BJ (cell line): ENCODE measurements at places on chromosomes 13 and 19. TPM values are rescaled to one million over a fixed set of nuclear protein-coding genes. Genes with fewer than 3 reads are reported as not detected.
A peak's percentile ranks its signal among the peaks of the same experiment; 100 is the strongest.

THAP8 gene
- 8.2 and 11.0 TPM in 2 replicates for polyA plus RNA-seq

OR7C1 gene
- polyA plus RNA-seq: not detected in 2 replicates

DNA sequence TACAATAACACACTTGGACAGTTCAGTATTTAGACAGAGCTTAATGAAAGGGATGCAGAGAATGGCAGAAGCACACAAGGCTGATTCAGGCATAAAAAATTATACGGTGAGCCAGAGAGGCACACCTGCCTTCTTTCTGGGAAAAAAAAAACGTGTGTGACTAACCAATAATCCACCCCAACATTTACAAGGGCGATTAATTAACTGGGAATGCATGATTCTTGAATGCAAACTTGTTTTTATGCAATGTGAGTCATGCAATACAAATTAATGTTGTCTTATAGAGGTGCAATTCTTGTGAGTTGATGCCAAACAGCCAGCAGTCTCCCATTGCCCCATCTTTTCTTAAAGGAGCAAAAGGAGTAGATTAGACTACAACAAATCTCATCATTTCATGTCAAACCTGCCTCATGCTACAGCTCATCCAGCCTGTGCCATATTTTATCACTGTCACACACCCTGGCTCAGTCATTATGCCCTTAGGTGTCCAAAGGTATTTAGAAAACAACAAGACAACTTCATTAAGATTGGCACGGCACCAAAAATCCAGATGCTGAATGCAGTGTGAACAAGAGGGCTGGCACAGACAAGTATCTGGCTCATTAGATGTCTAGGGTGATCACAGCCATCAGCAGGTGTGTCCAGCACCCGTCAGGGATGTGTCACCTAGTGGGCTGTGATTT lies 721.1 kb downstream of the EFNB2 start:
- no peak for DNase-seq

- no peak for DNase-seq
These were observed 16.4 kb upstream of the EMP3 start for GRCh38 chr19:48308631-48309586.

- DNase-seq: peak; percentile 89
These were observed 27.8 kb downstream of the NFIX start for GRCh38 chr19:13022859-13023636.
